Stimulated activated CD4-positive, alpha-beta T cell treated with anti-CD3 and anti-CD28 coated beads, Interleukin-15, amount 100 ng/mL, for 1 hour (primary cell): ENCODE measurements at places on chromosomes 2 and 18.

DNA sequence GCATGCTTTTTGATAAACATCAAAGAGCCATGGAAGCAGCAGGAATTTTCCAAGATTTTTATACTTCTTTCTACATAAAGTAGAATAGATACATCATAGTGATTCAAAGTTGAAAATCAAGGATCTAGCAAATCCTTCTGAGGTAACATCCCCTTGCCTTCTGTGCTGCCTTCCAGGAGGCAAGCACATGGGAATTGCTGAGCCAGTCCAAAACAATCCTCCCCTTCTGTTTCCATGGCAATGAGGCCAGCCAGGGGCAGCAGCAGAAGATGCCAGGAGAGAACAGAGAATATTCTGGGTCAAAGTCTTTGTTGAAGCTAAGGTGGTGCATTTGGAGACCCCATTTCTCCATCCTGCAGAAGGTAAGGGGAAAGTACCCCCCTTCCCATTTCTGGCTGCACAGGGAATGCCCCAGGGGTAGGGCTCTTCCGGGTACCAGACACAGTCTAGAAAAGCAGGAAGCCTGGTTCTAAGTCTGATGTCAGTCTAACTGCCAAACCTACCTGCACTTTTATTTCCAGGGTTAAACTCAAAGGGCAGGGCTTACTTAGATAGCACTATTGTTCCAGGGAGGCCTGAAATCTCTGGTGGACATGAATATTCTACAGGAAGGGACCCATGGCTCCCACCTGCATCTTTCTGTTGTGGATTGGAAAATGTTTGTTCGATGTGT lies 22.1 kb downstream of the CENPA start:
- no peak for DNase-seq

GRCh38 chr2:169038338-169038757 lies 7.2 kb upstream of the ABCB11 start:
- no peak for DNase-seq

GRCh38 chr2:236570081-236570868 lies 650 bp downstream of the ACKR3 start:
- no peak for DNase-seq

DNA sequence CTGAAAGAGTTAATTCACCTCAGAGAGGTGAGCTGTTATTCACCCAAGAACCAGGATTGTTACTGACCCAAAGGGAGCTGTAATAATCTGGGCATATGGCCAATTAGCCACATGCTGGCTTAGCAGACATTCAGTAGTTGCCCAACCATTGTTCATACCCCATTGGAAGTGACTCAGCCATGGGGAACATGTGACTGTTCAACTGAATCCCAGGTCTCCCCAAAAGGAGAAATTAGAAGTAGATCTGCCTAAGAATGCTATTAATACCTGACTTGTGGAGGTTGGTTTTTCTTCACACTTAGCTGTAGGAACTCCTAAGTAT lies 272.6 kb upstream of the UBE2E3 start:
- no peak for DNase-seq

GRCh38 chr2:43054367-43054766 lies 172.0 kb downstream of the ZFP36L2 start:
- no peak for DNase-seq

- DNase-seq = no peak
These were observed 85.4 kb downstream of the RTN4 start for GRCh38 chr2:54964816-54965215.

- DNase-seq = no peak
These were observed 28.2 kb upstream of the TNP1 start for GRCh38 chr2:216888081-216888480.

- DNase-seq = no peak
These were observed 329.3 kb upstream of the TNP1 start for GRCh38 chr2:217189131-217189530.
